ENCODE measurements at places on chromosomes 2 and 18.

DNA sequence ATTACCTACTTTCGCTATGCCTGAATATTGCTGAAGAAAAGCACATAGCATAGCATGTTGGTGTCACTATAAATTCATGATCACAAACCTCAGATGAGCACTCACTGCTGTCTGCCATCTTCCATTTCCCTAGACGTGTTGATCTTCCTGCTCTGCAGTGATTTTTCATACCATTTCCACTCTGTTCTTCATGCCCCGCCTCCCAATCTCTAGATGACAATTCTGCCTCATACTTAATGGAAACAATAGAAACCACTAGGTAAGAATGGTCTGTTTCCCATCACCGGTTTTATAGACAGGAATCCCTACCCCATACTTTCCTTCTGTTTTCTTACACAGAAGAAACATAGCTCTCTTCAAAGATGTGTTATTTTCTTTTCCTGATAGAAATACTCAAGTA lies 63.8 kb downstream of the PIK3C3 start:
- no peak for DNase-seq

GRCh38 chr18:76126327-76126726 lies 368.7 kb downstream of the ZNF516 start:
- DNase-seq = no peak

GRCh38 chr2:13260402-13260801 lies 543.7 kb downstream of the TRIB2 start:
- DNase-seq = no peak

- no peak for DNase-seq
Measured at GRCh38 chr2:71473346-71474031, 20.1 kb downstream of the DYSF start.

DNA sequence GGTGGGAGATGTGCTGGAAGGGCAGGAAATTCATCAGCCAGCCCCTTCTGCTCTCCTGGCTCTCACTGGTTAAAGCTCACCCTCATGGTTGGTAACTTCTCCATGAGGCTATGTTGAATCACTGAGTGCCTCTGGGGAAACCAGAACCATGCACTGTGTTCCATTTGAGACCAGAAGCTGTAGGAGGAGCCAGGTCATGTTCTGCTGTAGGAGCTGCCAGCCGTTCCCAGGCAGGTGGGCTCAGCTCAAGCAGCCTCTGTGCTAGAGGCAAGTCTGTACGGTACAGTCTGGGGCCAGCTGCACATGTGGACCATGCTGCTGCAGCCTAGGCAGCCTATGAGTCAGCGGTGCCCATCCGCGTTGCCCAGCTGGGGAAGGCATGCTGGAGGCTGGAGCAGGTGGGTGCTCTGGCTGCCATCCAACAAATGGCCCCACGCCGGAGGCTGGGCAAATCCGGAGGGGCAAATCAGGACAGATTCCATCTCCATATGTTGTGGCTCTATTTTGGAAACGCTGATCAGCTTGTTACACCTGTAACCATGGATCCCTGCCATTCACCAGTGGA lies 22.0 kb upstream of the KCNF1 start:
- DNase-seq = no peak

DNA sequence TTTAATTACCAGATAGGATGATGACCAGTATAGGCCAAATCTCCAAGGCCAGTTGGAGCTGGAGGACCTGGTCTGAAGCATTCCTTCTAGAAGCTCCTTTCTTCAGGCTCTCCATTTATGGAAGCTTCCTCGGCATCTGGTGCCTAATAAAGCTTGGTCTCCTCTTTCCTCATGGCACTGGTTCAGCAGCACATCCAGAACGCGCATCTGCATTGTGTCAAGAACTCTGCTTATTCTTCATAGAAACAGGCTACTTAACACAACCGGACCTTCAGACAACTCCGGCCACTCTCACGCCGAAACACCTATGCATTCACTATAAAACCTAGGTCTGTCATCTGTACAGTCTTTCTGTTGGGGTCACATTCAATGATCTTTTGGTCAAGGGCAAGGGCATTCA lies 99.8 kb downstream of the COL6A3 start:
- DNase-seq = no peak

DNA sequence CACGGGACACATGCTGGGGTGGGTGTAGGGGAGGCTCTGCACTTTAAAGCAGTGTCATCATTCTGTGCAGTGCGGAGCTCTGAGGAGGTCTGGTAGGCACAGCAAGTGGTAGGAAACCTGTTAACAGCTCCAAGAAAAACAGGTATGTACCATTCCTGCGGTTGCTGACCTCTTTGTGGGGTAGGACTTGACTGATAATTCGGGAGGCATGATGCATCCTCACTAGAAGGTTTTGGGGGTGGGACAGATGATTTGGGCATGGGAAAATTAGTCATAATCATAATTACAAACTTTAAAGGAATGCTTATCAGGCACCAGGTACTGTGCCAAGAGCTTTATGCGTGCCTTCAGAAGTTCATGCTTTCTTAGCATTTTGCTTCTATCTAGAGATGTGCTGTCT lies 9.7 kb downstream of the DOK1 start:
- DNase-seq = no peak

GRCh38 chr2:81234711-81235110 lies 930.2 kb upstream of the LRRTM1 start:
- DNase-seq = no peak

- no peak for DNase-seq
Measured at GRCh38 chr2:54999182-54999581, 51.1 kb downstream of the RTN4 start.

DNA sequence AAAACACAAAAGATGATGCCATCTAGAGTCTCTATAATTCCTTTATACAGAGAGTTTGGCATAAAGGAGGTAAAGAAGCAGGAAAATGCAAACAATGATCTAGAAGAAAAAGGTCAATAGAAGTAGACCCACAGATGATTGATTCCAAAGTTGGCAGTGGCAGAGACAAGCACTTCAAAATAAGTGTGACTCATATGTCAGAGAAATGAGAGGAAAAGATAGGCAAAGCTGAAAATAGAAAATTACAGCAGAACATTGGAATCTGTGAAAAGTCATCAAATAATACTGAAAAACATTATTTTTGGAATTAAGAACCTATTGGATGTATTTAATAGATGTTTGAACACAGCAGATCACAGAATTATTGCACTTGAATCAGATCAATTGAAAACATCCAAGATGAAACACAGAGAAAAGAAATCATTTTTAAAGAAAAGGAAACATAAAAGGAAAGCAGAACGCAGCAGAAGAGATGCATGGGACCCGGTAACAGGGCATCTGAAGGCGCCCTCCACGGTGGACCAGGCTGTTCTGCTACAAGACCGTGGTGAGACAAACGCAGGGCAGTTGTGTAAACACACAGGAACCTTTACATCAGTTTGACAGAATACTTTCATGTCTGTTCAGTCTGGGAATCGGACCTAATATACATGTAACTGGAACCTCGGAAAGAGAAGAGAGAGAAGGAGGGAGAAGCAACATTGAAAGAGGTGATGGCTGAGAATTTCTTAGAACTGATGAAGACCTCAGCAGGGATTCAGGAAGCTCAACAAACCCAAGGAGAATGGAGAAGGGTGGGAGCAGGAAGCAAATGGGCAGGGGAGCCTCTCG lies 74.6 kb upstream of the GPC1 start:
- DNase-seq = no peak

- no peak for DNase-seq
Measured at GRCh38 chr2:20531633-20532262, 84.9 kb downstream of the RHOB start.

DNA sequence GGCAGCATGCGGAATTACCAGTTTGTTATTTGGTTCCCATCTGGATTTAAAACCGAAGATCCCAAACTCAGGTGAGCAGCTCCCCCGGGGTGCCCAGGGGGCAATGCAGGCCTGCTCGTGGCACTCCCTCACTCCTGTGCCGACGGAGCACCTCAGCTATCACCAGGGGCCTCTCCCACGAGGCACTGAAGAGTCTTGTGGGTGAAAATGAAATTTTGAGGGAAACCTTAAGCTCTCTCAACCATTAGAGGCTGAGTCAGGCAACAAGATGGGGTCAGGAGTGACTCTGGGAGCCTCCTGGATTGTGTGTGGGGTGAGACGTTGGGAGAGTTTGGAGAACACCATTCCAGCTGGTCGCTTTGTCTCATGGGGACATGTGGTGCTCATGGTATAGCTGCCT lies 189.0 kb downstream of the PRKCE start:
- DNase-seq = no peak

GRCh38 chr2:181104512-181105115 lies 124.2 kb downstream of the UBE2E3 start:
- DNase-seq = no peak

- DNase-seq = no peak
Measured at GRCh38 chr18:79538635-79539034, 141.0 kb upstream of the CTDP1 start.

- no peak for DNase-seq
Measured at GRCh38 chr2:156826341-156826933, 390.3 kb downstream of the GPD2 start.

DNA sequence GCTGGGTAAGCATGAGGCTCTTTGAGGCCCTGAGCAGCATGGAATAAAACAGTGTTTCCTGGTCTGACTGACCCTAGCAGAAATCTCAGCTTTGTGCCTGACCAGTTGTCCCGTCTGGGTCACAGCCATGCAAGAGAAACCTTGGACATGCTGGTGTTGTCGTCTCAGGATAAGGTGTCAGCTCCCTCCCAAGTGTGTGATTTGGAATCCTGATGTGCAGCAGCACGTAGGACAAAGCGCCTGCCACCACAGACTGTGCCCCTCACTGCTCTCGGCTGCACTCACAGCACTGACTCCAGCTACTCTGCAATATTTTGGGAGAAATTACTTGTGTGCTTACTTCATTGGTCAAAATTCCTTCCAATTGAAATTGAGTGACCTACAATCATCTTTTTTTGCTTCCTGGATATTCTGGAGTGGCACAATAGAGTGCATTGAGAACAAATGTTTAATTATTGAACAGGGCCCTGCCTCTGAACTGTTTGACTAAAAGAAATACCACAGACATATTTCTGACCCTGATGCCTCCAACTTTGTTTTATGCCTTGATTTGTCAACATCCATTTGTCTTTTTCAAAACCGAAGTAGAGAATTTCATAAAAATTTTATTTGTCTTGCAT lies 352.4 kb downstream of the SOCS6 start:
- no peak for DNase-seq

DNA sequence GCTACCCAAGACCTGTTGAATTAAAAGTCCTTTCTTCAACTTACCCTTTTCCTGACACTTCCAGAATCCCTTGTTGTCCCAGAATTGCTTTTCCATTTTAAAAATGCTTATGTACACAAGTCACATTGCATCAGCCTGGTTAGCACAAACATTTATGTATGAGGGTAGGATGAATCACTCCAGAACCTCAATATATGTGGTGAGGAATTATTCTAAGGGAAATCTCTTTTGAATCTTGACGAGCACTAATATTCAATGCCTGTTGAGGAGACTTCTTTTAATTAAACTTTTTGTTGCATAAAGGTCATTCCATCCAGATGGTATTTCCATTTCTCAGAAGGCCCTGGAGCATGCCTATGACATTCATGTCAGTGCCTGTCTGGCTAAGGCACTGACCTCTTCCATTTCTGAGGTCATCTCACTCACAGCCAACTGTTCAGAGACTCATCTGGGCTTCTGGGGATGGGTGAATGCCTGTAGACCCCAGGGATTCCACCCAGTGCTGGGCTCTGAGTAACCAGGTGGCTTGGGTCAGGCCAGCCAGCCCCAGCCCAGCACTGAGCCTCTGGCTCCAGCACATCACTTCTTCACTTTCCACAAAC lies 28.2 kb downstream of the ACMSD start:
- DNase-seq = no peak

DNA sequence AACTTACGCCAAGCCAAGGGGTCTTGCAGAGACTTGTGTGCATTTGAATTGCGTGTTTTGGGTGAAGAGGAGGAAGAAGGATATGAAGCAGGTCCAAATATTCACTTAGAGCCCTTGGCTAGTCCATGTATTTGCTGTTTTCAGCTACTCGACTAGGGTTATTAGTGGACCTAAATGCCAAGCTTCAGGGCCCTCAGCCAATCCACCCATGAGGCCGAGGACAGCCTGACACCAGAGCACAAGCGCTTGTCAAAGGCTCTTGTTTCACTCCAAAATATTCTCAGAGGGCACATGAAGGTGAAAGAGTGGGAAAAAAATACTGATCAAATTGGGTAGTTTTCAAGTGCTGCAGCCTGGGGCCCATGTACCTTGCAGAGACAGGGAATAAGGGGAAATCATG lies 174.8 kb upstream of the ACAA2 start:
- no peak for DNase-seq

- DNase-seq = no peak
Measured at GRCh38 chr2:17058772-17059402, 393.3 kb upstream of the CYRIA start.

DNA sequence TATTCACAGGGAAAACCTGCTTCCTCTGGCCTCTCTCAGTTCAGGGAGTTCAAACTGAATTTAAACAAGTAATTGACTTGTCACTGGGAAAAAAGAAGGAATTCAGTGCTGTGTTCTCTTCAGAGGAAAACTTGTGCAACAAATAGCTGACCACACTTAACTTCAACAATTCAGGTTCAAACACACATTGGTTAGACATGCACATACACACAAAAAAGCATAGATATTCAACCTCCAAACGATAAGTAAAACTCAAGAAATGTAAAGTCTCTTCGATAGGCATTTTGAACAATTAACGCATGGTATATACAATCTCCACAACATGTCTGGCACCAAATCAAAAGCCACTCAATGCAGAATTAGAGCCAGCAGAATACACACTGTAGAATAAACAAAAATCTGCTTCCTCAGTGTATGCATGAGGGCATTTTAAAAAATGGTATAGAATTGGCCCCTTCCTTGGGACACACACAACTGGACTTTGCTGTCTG lies 269.0 kb downstream of the TCF4 start:
- no peak for DNase-seq
